Aorta (tissue), 5 donors: ENCODE measurements at places on chromosomes 1 and 21. TPM values are rescaled to one million over a fixed set of nuclear protein-coding genes. Genes with fewer than 3 reads are reported as not detected.

DYRK1A gene
- polyA plus RNA-seq, result 8.8 TPM

EMC1 gene
- polyA plus RNA-seq, result 14.0 TPM

DNA sequence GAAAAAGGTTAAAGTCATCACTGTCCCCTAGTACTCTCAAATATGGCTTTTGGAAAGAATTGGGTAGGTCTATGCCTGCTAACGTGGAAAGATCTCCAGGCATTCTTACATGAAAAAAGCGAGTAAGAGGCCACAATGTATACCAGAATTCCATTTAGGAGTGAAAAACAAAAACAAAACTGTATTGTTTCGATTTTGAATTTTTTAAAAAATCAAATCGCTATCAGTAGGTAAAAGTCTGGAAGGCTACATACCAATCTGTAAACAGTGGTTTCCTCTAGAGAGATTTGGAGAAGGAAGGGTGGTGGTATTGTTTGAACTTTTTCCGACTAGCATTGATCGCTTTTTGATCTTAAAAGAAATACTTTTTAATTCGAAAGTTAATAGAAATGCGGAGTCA lies 55.9 kb downstream of the RRAGC start:
- no peak for DNase-seq

GRCh38 chr1:223715604-223716172 lies 3.3 kb downstream of the CAPN2 start:
- no peak for DNase-seq

BCL10 gene
- 9.1 TPM for polyA plus RNA-seq

GNG4 gene
- 0.23 TPM for polyA plus RNA-seq

GRCh38 chr1:234779160-234779538 lies 169.2 kb upstream of the IRF2BP2 start:
- DNase-seq, result no peak

DNA sequence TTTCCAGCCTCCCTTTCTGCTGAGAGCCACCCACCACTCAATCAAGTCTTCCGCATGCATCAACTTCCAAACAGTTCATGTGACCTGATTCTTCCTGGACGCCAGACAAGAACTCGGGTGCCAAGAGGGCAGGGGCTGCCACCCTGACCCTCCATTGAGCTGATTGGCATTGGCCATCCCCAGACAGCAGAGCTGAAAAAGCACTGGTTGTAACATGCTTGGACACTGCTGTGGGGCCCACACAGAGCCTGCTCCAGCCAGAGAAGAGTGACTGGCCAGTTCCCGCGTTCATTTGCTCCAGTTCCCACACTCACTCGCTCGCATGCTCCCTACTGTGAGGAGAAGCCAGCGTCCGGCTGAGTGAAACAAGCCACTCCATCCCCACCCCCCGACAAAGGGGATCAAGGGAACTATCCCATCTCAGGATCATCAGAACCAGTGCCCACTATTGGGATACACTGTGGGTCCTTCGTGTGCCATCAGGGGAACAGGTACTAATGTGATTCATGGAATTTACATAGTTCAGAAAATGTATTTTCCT lies 420.3 kb downstream of the NPHP4 start:
- DNase-seq, result no peak

HHAT gene
- polyA plus RNA-seq, result 2.0 TPM

GRCh38 chr1:103362348-103363007 lies 163.0 kb upstream of the RNPC3 start:
- no peak for DNase-seq

DNA sequence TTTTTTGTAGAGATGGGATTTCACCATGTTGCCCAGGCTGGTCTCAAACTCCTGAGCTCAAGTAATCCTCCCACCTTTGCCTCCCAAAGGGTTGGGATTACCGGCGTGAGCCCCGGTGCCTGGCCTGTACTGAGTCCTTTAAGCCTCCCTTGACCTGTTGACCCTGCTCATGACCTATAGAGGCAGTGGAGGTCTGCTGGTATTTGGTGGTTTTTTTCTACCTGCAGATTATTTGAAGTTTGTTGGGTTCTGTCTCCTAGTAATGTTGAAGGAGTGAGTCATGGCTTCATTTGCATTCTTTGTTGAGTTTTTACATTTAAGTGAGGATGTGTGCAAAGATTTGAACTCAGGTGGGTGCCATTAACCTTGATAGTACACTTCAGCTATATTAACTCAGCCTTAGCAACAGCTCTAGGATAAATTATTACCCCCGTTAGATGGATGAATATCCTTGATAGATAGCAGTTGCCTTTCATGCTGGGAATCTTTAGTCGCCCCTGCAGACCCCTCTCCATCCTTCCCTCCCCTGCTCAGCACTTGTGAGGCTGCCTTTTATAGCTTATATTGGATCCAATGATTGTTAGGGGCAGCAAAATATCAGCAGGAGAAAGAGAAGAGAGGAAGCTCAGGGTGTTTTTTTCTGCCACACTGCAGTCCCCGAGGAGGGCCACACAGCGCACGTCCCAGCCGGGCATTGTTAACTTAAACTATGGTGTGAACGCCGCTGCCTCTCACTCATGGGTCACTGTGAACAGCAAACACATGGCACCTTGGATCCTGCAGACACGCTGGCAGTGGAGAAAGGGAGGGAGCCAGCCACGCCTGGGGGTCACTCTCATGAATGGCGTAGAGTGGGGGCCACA lies 14.9 kb upstream of the NPPB start:
- no peak for DNase-seq
